ENCODE measurements at places on chromosomes 3 and 15.

- DNase-seq: no peak
These were observed 78.5 kb upstream of the RNU6-1 start for GRCh38 chr15:67918205-67918861.

GRCh38 chr15:29522373-29523276, 253.0 kb upstream of the NSMCE3 start:
- DNase-seq: no peak

GRCh38 chr3:105030211-105030610, 336.5 kb upstream of the ALCAM start:
- no peak for DNase-seq

- no peak for DNase-seq
These were observed at the start of gene LARP6 for GRCh38 chr15:70853973-70854665. LARP6 (minus strand) TSS chr15:70854157; CDS start chr15:70854088, 69 bp downstream.

GRCh38 chr3:108736821-108737220, 20.4 kb downstream of the RETNLB start:
- DNase-seq: no peak

DNA sequence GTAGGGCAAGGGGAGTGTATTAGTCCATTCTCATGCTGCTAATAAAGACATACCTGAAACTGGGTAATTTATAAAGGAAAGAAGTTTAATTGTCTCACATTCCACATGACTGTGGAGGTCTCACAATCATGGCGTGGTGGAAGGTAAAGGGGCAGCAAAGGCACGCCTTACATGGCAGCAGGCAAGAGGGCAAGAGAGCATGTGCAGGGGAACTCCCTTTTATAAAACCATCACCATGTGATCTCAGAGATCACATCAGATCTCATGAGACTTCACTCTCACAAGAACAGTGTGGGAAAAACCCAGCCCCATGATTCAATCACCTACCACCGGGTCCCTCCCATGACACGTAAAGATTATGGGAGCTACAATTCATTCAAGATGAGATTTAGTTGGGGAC, 41.4 kb downstream of the SUMF1 start:
- no peak for DNase-seq

- DNase-seq: no peak
These were observed 240.2 kb downstream of the ADAMTS17 start for GRCh38 chr15:100101426-100102089.

DNA sequence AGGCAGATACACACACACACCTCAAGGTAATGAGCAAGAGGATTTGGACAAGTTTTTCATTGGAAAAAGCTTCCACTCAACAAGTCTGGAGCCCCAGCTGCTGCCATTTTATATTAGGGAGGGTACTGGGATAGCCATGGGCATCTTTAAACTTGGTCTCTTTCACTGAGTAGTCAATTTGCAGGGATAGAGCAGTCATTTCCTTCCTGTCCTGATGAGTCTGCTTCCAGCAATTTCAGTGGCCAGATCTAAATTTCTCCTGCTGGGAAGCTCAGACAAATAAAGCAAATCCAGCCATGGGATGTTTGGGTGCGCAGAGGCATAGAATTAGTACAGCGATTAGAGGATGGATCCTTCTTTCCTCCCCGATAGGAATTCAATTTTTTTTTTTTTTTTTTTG, 874 bp upstream of the ERC2 start:
- no peak for DNase-seq

- no peak for DNase-seq
These were observed 26.2 kb downstream of the HES1 start for GRCh38 chr3:194162070-194162678.

GRCh38 chr15:61890106-61890505, 170.1 kb downstream of the VPS13C start:
- no peak for DNase-seq

- DNase-seq: no peak
These were observed 6.9 kb downstream of the GALNT15 start for GRCh38 chr3:16181361-16181760.

DNA sequence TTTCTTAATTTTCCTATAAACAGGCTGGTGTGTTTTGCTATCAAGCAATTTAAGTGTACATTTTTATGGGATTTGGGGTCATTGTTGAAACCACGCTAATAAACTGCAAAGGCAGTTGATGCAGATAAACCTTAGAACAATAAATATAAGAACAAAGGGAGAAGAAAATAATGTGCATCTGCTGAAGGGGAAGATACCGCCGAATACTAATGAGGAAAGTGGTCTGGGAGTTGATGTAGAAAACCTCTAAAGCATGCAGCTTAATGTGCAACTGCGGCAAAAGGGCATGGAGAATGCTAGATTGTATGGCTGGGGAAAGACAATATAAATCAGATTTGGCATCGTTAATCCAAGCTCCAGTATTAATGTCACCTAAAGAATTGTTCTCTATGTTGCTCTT, 29.8 kb upstream of the CHL1 start:
- no peak for DNase-seq

GRCh38 chr15:79160211-79160610, 69.6 kb upstream of the RASGRF1 start:
- DNase-seq: no peak

DNA sequence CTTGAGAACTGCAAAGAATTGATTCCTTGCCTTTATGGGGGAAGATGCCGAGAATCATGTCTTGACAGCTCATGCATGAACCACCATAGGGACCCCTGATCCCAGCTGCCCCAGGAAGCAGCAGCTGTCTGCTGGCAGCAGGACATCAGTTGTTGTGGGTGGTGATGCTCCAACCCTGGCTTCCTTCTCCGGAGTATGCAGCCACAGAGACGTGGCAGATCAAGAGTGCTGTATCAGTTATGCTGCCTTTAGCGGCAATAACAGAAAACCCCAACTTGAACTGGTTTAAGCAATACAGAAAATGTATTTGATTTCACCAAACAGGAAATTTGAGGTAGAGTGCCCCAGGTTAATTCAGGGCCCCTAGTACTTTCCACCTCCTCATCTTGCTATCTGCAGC, 92.2 kb upstream of the TNFAIP8L3 start:
- DNase-seq: no peak

DNA sequence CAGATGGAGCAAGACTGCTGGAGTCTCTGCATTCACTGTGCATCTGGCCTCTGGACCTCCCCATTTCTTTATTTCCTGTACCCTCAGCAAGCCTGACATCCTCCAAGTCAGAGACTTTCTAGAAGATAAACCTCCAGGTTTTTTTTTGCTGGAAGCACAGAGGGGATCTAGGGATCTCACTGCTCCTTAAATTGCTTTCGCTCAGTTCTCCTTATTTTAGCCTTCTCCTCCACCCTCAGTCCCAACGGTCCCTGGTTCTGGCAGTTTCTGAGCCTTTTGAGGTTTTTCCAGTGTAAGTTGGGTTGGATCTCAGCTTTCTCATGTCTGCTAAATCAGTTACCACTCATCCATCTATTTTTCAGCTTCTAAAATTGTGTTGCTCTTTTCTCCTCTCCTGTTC, 22.7 kb upstream of the CHD2 start:
- DNase-seq: no peak

GRCh38 chr3:72095521-72095920, 310.6 kb upstream of the PROK2 start:
- no peak for DNase-seq

DNA sequence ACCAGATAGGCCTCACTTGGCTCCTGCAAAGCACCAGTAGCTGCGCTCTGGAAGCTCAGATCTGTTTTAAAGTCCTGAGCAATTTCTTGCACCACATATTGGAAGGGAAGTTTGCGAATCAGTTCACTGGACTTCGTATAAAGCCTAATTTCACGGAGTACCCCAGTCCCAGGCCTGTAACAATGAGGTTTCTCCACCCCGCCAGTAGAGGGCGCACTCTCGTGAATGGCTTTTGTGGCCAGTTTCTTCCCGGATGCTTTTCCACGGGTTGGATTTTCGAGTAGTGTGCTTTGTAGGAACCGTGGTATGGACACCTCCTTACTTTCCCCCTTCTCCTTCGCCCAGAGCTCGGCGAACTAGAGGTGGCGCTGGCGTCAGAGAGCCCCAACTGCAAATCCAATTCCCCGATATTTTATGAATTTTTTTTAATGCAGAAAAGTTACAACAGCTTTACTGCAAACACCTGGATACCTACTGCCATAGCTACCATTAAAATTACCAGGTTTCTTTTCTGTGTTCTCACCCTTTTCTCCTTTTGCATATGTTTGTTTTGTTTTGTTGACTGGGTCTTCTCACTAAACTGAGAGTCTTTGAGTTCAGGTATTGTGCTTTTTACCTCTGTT, 13.3 kb downstream of the RARB start:
- DNase-seq: no peak

DNA sequence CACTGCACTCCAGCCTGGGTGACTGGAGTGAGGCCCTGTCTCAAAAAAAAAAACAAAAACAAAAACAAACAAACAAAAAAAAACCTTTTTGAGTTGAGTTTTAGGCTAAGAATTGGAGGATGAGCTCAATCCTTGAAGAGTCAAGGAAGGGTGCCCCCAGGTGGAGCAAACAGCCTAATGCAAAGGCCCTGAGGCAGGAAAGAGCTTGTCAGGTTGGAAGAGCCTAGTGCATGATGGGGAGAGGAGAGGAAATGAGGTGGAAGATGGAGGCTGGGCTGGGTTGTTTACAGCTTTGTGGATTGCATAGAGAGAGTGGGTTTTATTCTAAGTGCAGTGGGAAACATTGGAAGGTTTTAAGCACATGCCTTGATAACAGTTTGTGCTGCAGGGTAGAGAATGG, 2.1 kb upstream of the SNX22 start:
- DNase-seq: no peak

DNA sequence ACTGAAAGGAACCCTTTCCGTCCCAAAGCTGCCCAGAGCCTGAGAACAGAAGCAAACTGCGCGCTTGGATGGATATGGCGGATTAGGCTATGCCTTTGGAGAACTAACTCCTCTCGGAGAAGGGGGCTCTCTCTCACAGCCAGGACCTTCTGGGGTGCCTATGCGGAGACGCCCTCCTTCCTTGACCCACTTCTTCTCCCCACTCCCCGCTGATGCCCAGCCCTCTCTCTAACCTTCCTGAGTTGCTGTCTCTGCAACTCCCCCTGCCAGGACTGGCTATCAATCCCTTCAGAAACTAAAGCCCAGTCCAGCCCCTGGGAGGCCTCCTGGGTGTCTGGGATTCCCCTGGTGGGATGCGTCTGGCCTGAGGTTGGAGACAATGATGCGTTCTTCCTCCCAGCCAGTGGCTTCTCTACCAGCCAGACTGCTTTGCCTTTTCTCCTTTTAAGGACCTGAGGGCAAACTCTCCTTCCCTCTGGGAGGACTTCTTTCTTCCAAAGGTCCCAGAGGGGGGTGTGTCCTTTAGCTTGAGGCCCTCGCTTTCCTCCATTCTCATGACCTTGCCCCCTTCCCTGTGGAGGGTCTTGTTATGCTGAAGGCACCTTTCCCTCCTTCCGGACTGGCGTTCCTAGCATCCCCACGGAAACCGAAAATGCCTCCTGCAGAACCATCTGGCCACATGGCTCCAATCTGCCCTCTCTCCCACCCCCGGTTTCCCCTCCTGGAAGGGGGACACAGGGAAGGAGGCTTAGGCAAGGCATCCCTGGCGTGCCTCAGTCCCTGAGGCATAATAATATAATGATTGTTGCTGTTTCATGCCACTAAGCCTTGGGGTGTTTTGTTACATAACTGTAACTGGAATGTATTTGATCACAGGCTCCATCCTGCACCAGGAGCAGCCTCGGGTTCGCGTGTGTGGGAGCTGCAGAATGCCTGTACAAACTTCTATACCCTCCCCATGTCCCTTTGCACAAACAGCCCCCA, 63.4 kb upstream of the C15orf39 start:
- no peak for DNase-seq

DNA sequence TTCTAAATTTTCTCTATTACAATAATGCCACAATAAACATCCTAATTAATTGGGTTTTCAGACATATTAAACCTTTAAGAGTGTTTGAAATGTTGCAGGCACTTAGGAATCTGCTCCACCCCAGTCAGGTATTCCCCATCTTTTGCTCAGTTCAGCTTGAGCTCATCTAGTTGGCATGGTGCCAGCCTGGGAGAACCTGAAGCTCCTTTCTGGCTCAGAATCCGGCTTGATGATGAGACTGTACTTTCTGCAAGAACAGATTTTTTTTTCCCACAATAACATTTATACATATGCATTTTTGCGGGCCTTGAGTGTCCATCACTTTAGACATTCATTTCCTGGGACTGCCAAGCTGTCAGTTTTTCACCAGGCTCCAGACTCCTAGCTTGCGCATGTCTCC, 7.7 kb upstream of the OXSR1 start:
- no peak for DNase-seq

- DNase-seq: no peak
These were observed 26.8 kb upstream of the LIMD1 start for GRCh38 chr3:45567730-45568172.

GRCh38 chr15:47737477-47737876, 20.2 kb downstream of the SEMA6D start:
- no peak for DNase-seq

- DNase-seq: no peak
These were observed 43.5 kb upstream of the ETV5 start for GRCh38 chr3:186152361-186152798.

DNA sequence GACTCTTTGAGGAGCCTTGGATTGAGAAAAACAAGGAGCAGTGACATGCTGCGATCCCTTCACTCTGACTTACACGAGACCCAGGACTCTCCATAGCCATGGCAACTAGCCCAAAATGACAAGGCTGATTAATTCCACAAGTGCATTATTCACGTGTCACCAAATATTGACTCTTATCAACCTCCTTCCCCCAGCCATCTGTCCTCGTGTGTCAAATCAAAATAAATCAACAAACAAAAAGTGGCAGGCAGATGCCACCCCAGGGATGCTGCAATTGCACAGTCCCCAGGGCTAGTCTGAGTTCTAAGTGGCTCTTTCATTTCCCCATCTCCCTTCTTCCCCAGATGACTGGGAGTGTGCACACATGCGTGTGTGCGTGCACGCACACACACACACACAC, 104.9 kb downstream of the AQP9 start:
- DNase-seq: no peak

DNA sequence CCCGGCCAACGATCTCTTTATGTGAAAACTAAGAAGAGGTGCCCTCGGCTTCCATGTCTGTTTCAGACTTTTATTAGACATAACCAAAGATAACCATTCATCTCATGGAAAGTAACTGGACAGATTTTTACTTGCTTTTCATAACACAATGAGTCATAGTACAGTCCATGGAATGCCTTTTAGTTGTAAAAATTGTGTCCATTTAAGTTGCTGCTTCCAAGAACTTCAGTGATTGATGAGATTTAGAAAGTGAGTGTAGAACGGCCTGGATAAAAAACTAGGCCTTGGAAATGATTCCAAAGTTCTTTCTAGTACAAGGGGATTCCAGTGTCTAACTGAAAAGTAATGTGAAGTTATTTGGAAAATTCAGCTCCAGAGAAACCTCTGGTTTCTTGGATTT, 10.8 kb downstream of the EIF2AK4 start:
- no peak for DNase-seq

DNA sequence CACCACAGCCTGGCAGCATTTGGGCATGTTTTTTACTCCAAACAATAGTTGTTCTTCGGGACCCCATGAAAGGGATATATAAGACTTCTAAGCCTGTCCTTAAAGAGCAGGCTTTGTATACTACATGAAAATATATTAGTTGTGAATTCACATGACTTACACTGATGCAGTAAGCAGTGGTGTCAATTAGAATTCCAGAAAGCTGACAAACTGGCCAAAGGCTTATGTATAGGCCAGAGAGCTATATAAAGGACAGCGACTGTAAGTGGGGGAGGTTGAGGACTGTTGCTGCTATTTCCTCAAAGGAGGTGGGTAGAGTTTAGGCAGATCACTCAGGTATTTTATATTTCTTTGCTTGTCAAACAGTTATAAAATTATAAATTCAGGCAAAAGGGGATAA, 24.8 kb downstream of the KPNA4 start:
- DNase-seq: no peak

- DNase-seq: no peak
These were observed 51.8 kb downstream of the ST3GAL6 start for GRCh38 chr3:98814817-98815420.

GRCh38 chr15:31303726-31304648, 22.6 kb upstream of the KLF13 start:
- no peak for DNase-seq

All from stimulated activated CD8-positive, alpha-beta memory T cell treated with anti-CD3 and anti-CD28 coated beads, Interleukin-4, amount 100 ng/mL, for 1 hour (primary cell).